Islet precursor cell (in vitro differentiated cells): ENCODE measurements at places on chromosomes 7 and 10.
A peak's percentile ranks its signal among the peaks of the same experiment; 100 is the strongest.

DNA sequence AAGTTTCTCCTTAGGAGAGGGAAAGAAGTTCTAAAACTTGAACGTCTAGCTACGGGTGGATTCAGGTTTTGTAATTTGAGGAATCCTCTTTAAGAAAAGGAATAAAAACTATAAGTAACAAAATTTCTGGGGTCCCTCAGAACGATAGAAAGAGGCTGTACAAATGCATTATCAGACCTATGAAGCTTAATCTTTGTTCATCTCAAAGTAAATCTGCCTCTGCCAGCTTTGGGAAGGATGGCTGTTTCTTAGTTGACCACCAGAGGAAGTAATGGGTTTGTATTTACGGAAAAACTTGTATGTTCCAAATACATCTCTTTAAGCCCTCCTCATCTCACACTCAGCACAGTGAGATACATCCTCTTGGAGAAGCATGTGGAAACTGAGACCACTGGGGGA is 864 bp downstream of the PSTK start:
- DNase-seq, result no peak

GRCh38 chr7:104552102-104552501 is 223.7 kb downstream of the LHFPL3 start:
- DNase-seq, result peak; percentile 81

- no peak for DNase-seq
Measured at GRCh38 chr7:34780546-34780945, 122.5 kb downstream of the NPSR1 start.

DNA sequence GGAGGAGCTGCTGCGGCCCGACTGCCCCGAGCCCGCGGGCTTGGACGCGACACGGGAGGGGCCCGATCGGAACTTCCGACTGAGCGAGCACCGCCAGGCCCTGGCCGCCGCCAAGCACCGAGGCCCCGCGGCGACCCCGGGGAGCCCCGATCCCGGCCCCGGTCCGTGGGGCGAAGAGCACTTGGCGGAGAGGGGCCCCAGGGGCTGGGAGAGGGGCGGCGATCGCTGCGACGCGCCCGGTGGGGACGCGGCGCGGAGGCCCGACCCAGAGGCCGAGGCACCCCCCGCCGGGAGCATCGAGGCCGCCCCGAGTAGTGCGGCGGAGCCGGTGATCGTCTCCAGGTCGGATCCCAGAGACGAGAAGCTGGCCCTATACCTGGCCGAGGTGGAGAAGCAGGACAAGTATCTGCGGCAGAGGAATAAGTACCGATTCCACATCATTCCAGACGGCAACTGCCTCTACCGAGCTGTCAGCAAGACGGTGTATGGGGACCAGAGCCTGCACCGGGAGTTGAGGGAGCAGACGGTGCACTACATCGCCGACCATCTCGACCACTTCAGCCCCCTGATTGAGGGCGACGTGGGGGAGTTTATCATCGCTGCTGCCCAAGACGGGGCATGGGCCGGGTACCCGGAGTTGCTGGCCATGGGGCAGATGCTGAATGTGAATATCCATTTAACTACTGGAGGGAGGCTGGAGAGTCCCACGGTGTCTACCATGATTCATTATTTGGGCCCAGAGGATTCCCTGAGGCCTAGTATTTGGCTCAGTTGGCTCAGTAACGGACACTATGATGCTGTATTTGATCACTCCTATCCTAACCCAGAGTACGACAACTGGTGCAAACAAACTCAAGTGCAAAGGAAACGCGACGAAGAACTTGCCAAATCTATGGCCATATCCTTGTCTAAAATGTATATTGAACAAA is 1.4 kb downstream of the OTUD1 start:
- DNase-seq, result peak; percentile 70

- DNase-seq, result no peak
Measured at GRCh38 chr10:129809431-129809830, 154.6 kb downstream of the EBF3 start.

DNA sequence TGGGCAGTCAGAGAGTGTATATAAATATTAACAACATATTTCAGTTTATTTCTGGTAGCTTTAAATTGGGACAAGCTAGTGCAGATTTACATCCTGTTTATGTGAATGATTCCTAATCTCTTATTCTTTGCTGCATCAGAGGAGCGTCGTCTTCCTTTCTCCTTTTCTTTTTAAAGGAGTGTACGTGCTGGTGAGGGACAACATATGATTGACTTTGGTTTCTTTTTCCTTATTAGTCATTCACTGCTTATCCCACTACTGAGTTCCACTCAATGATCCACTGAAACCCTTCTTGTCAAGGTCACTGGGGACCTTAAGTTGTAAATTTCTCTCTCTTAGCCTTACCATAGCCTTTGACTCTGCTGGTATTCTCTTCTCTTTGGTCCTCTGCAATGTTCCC is 116.3 kb downstream of the EXOC4 start:
- no peak for DNase-seq

- no peak for DNase-seq
Measured at GRCh38 chr7:29398011-29398410, 165.6 kb upstream of the PRR15 start.

GRCh38 chr7:124764847-124765400 is 668 bp downstream of the GPR37 start:
- DNase-seq, result peak; percentile 70

DNA sequence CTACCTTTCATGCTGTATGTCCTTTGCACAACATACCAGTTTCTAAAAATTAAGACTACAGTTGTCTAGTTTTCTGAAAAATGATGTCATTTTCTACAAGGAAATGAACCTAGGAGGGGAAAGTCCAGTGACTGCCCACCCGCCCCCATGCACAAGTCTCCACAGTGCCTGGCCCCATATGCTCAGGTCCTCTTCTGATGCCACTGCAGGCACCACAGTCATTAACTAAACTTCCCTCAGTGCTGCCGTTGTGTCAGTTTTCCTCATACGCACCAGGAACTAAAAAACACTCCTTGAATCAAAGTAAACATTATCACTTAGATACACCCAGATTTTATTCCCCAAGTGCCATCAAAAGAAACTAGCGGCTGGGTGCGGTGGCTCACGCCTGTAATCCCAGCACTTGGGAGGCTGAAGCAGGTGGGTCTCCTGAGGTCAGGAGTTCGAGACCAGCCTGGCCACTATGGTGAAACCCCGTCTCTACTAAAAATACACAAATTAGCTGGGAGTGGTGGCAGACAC is 6.9 kb upstream of the TNS3 start:
- peak; percentile 54 for DNase-seq

- no peak for DNase-seq
Measured at GRCh38 chr7:92496876-92497275, 19.1 kb upstream of the ERVW-1 start.

GRCh38 chr10:125629758-125630376 is 53.1 kb downstream of the TEX36 start:
- no peak for DNase-seq

GRCh38 chr10:70685455-70685911 is 13.2 kb downstream of the ADAMTS14 start:
- no peak for DNase-seq

- no peak for DNase-seq
Measured at GRCh38 chr7:145398758-145399157, 562.9 kb upstream of the TPK1 start.

- no peak for DNase-seq
Measured at GRCh38 chr7:133873631-133874030, 253.5 kb upstream of the LRGUK start.

DNA sequence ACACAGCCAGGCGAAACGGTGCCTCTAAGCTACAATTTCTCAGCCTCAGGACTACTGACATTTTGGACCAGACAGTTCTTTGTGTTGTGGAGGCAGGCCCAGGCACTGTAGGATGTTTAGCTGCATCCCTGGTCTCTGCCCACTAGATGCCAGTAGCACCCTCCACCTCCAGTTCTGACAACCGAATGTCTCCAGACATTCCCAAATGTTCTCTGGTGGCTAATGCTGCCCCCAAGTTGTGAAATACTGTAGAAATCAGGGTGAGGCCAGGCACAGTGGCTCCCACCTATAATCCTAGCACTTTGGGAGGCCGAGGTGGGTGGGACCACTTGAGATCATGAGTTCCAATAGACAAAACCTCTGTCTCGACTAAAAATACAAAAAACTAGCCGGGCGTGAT is 18.2 kb downstream of the HNRNPF start:
- DNase-seq, result peak; percentile 71

- DNase-seq, result no peak
Measured at GRCh38 chr10:7255517-7255916, 155.3 kb downstream of the SFMBT2 start.

DNA sequence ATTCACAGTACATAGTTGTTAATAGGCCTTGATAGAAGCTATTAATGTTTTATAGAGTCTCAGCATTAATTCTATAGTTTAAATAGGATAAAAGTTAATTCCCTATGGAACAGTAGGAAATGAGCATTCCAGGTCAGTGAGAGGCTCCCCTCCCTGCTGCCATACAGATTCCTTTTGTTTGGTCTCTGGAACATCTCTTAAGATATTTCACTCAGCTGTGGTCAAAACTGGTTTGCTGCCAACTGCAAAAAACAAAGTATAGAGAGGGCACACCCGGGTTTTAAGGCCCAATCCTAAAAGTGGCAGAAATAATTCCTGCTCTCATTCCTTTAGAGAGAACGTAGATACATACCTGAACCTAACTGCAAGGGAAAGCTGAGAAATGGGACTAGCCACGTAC is 51.3 kb downstream of the MDFIC start:
- DNase-seq, result no peak

GRCh38 chr10:46301056-46301645 is 14.4 kb downstream of the ANTXRL start:
- no peak for DNase-seq

- peak; percentile 85 for DNase-seq
Measured at GRCh38 chr10:29736366-29737073, 101.7 kb upstream of the SVIL start.

DNA sequence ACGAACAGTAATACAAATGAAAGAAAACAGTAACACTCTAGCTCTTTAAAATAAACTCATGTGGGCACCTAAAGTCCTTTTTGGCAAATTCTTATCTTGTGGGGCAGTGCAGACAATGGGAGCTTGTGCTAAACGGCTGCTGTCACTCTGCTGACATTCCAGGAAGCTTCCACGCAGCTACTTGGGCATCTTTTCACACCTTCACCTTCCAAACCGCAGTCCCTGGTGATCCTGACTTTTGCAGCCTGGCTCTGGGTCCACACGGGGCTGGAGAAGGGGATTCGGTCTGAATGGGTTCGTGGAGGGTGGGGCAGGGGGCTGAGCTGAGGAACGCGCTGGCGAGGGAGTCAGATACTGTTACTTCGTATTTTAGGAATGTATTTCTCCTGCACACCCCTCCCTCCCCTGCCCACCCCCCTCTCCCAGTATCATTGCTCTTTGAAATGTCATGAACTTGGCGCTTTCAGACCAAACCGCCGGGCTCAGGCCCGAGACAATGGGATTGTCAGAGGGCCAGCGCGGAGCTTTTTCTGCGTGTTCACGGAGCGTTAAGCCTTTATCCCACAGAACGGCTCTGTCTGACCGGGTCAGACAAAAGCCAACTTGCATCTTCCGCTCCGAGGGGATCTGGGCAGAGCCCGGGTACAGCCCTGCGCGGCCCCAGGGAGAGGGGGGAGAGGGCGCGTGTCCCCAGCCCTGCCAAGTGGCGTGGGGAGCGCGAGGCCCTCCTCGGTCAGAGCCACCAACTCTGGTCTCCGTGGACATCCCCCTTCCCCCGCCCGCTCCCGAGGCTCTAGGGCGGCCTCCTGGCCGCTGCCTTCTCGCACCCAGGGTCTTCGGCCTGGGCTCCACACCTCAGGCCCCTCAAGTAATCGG is 76.7 kb upstream of the EN2 start:
- no peak for DNase-seq

- peak; percentile 98 for DNase-seq
Measured at GRCh38 chr10:21533467-21534279, at the start of gene MLLT10. Gene MLLT10, plus strand, starts transcription at chr10:21534232. Its CDS starts 413 bp downstream, at chr10:21534645.

DNA sequence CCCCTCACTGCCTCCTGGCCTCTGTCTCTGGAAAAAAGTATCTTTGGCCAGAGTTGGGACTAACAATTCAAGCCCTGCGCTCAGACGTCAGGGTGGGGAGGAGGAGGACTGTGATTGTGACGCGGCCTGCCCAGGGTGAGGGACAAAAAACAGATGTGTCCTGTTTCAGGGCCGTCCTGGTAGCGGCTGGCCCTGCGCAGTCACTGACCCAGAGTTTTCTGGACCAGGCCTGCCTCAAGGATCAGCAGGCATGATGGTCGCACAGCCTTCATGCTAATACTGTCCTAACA is 110.1 kb downstream of the CYTH3 start:
- no peak for DNase-seq

GRCh38 chr7:6589151-6589828 is 531 bp upstream of the INTS15 start:
- no peak for DNase-seq

DNA sequence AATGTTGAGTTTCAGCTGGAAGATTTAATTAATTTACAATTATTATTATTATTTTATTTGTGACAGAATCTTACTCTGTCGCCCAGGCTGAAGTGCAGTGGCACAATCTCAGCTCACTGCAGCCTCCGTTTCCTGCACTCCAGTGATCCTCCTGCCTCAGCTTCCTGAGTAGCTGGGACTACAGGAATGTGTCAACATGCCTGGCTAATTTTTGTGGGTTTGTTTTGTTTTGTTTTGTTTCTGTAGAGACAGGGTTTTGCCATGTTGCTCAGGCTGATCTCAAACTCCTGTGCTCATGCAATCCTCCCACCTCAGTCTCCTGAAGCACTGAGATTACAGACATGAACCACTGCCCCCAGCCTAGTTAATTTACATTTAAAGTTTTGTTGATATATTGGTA is 93.8 kb upstream of the MEOX2 start:
- DNase-seq, result peak; percentile 85

GRCh38 chr10:43027331-43027955 is 49.4 kb upstream of the RET start:
- DNase-seq, result no peak

DNA sequence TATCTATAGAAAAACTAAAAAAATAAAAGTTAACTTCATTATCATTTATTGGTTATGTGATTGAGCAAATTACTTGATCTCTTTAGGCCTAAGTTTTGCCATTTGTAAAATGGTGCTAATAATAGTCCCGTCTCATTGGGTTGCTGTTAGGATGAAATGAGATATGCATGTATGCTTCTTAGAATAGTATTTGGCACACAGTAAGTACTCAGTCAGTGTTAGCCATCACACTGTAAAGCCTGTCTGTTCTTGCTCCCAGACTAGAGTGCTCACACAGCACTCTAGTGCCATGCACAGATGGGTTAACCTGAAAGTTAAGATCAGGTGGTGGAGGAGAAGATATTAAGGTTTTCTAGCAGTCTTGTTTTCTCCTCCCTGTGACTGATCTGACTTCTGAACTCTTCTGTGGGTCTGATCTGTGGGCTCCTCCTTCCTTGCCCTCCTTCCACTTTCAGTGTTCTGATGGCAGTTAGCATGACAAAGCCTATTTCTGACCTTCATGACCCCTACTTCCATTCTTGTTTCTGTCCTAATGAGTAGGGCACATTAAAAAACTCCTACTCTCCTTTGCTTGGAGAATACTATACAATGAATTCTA is 167.5 kb downstream of the RNLS start:
- no peak for DNase-seq

DNA sequence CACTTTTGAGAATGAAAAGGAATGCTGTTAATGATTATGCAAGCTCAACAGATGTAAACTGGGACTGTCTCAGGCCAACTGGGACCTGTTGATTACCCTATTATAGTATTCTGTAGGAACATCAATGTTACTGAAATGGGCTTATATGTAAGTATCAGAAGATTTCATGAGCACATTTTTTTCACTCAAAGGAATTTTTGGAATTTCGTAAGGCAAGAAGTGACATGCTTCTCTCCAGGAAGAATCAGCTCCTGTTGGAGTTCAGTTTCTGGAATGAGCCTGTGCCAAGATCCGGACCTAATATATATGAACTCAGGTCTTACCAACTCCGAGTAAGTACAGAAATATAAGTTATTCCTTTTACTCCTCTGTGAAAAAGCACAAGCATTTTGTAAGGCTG is 19.2 kb downstream of the NIPSNAP2 start:
- DNase-seq, result no peak

GRCh38 chr7:22052674-22053365 is 107.1 kb upstream of the CDCA7L start:
- no peak for DNase-seq
